ENCODE measurements at places on chromosomes 3 and 15. TPM values are rescaled to one million over a fixed set of nuclear protein-coding genes. Genes with fewer than 3 reads are reported as not detected.

DNA sequence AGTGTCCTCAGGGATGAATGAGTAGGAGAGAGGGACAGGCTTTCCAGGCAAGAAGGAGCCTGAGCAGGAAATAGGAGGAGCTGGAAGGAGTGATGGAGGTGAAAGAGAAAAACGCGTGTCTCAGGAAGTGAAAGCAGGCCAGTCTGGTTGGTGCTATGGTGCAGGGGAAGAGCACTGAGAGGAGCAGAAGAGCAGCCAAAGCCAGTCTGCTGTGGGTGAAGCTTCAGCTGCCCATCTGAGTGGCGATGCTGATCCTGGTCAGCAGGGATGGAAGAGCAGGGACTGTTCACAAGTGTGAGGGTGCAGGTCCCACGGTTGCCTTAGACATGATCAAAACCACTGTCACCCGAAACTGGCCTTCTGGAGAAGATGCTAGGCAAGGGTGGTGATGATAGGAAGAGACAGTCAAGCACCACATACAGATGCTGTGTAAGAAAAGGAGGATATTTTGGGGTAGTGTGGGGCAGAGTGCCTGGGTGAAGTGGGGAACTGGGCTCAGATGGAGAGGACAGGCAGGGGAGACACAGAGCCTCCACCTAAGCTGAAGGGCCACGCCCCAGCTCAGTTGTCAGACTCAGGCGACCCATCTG is 5.5 kb upstream of the KY start:
- DNase-seq: no peak

DNA sequence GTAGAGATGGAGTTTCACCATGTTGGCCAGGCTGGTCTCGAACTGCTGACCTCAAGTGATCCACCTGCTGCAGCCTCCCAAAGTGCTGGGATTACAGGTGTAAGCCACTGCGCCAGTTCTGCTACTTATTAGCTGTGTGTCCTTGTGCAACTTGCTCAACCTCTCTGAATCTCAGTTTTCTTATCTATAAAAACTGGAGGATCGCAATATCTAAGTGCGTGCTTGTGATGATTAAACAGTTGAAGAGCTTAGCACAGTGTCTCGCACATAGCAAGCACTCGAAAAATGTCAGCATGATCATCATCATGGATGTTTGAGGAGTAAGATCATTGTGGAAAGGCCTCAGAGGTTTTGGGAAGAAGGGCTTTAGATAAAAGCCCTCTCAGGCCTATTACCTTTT is 10.8 kb downstream of the CLCN2 start:
- DNase-seq: no peak

GRCh38 chr15:50377867-50378751 is 23.1 kb upstream of the GABPB1 start:
- no peak for DNase-seq

Gene CADPS
- not detected for total RNA-seq

Gene HOMER2
- 11.1 TPM for total RNA-seq

Gene MAGEL2
- total RNA-seq: 0.74 TPM

- no peak for DNase-seq
Observed at GRCh38 chr3:4284865-4285264, 18.3 kb upstream of the SETMAR start.

Gene MUC13
- not detected for total RNA-seq

Gene NSMCE3
- 13.8 TPM for total RNA-seq

Gene ISLR2
- total RNA-seq: not detected

GRCh38 chr3:153247331-153248330 is 85.6 kb downstream of the RAP2B start:
- no peak for DNase-seq

- DNase-seq: no peak
Observed at GRCh38 chr15:70147178-70147760, 49.6 kb upstream of the TLE3 start.

Gene P2RY1
- total RNA-seq: under 0.01 TPM

- DNase-seq: no peak
Observed at GRCh38 chr3:33331414-33331813, 54.2 kb downstream of the FBXL2 start.

Gene PIF1
- 26.6 TPM for total RNA-seq

Gene PRR20G
- total RNA-seq: not detected

DNA sequence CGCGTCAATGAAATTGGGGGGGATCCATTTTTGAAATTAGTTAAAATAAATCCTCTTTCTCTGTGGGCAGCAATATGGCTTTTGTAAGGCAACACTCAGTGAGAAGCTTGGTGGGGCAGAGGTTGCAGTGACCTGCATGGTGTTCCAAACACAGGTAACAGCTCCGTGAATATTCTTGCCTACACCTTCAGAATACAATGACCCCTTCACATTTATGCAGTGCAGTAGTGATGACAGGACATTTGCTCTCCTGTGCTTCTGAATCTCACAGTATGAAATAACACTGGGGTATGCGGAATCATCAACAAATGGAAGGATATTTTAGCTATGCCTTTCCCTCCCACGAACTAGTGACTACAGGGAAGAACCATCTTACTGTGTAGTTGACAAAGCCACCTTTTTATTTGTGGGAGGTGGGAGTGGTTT is 6.9 kb downstream of the AHSG start:
- no peak for DNase-seq
